Activated CD4-positive, alpha-beta T cell treated with anti-CD3 and anti-CD28 coated beads, Interleukin-2, amount 10 ng/mL, durations not matched to agents 7 days and 5 days (primary cell): ENCODE measurements at places on chromosomes 3 and 15. TPM values are rescaled to one million over a fixed set of nuclear protein-coding genes. Genes with fewer than 3 reads are reported as not detected.

Gene POLQ
- 32.1 TPM for total RNA-seq

Gene BNC1
- total RNA-seq, result not detected

Gene CPNE9
- total RNA-seq, result 0.25 TPM

Gene SUCNR1
- total RNA-seq, result not detected

Gene NECTIN3
- 3.9 TPM for total RNA-seq

Gene UNC13C
- not detected for total RNA-seq

DNA sequence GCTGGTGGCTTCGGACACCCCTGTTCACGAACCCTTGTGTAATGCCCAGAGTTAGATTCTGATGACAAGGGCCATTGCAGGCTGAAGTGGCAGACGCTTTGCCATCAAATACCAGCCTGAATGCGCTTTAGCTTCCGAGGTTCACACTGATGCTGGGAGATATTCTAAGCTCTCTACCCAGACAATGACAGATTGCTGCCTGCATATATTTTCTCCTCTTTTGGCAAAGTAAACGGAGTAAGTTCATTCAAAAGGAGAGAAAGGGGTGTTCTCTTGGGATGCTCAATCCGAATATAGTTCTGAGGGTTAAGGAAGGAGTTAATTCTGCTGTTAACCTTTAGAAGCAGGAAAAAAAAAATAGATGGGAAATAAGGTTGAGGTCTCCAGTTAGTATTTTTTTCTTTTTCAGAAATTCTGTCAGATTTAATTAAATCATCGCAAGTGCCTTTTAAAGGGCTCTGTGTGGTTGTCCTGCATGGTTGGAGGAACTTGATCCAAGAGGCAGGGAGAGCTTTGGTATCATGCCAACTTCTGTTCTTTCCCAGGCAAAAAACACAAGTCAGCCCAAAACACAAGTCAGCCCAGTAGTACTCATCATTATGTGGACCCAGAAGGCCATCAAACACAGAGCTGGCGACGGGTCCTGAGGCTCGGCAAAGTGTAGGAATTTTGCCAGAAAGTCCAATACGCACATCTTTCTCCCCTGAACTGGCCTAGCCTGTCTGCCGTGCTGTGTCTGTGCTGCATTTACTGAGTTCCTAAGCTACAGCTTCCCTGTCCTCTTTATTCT is 70.9 kb upstream of the ST8SIA2 start:
- DNase-seq, result no peak
- H3K36me3 ChIP-seq, result no peaks in the 10 kb centered on the region
- no peaks in the 10 kb centered on the region for H3K4me1 ChIP-seq
- no peak overlapping the region for H3K4me3 ChIP-seq
- no peaks in the 10 kb centered on the region for H3K27me3 ChIP-seq
- no peak overlapping the region for H3K27ac ChIP-seq

DNA sequence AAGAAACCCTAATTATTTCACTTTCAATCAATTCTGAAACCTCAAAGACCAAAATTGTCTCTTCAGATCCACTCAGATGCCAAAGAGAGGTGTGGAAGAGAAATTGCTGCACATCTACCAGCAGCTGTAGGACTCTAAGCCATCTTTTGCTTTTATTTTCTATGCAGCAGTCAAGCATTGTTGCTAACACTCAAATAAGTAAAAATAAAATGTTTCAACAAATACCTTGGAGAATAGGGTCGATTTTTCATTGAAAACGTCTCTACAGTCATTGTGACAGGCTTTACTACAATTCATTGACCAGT is 66.4 kb upstream of the CFAP20DC start:
- H3K27ac ChIP-seq, result no peak overlapping the region
- no peak overlapping the region for H3K4me3 ChIP-seq
- no peaks in the 10 kb centered on the region for H3K36me3 ChIP-seq
- peaks cover 8% of the 10 kb centered on the region for H3K27me3 ChIP-seq

DNA sequence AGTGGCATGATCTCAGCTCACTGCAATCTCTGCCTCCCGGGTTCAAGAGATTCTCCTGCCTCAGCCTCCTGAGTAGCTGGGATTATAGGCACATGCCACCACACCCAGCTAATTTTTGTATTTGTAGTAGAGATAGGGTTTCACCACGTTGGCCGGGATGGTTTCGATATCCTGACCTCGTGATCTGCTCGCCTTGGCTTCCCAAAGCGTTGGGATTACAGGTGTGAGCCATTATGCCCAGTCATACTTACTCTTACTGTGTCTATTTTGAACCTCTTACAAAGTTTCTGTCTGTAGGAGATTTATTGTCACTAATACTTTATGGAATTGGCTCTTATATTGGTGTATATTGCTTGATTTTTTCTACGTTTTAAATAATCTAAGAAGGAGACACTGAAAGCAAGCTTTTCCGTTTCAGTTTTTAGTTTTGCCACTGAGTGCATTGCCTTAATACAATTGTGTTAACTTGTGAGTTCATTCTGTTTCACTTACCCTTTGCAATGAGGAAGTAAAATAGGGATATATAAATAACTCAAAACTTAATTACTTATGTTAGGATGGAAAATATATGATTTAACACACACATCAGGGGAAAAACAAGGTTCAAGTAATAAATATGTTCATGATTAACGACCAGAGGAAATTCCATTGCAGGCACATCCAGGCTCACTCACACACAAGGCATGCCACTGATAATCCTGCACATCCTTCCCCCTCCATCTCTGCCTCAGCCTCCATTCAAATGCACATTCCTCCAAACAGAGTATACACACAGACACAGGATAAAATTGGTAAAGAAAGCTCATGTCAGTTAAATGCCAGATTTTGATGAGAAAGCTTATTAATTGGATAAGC is 279.3 kb upstream of the RASGRP1 start:
- no peaks in the 10 kb centered on the region for H3K36me3 ChIP-seq
- no peak overlapping the region for H3K27ac ChIP-seq
- no peak overlapping the region for H3K4me3 ChIP-seq
